ENCODE measurements at places on chromosomes 12 and 14.

DNA sequence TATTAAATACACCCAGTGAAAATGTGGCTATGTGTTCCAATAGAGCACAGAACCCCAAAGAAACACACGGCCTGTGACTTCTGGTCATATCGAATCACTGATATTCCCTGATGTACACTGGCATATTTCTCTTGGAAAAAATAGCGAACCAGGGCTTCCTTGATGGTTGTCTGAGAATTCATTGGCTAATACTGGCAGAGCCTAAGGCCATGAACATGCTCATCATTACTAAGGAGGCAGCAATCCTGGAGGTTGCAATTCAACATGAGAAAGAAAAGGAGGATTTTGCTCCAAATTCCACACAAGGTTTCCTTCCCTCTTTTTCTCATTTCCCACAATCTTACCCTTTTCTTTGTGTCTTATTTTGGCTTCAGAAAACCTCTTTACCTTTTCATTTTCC is 212.9 kb upstream of the HMGA2 start:
- DNase-seq = no peak

- no peak for DNase-seq
Measured at GRCh38 chr12:13133886-13134285, 30.4 kb upstream of the GSG1 start.

DNA sequence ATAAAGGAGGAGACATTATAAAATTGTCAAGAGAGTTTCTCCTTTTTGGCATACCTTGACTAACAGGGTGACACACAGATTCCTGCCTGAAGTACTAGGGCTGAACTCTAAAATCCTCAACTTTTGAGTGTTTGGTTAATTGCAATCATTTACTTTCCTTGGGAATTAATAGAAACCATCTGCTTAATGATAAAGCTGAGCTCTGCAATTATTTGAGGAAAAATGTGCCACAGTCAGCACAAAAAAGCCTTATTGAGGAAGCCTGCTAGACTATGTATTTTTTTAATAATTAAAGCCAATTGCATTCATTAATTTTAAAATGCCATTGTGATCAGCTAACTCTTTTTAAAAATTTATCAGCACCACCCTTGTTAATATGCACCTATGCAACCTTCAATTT is 38.7 kb downstream of the PRICKLE1 start:
- no peak for DNase-seq

GRCh38 chr12:108218921-108219320 is 89.8 kb downstream of the WSCD2 start:
- no peak for DNase-seq

DNA sequence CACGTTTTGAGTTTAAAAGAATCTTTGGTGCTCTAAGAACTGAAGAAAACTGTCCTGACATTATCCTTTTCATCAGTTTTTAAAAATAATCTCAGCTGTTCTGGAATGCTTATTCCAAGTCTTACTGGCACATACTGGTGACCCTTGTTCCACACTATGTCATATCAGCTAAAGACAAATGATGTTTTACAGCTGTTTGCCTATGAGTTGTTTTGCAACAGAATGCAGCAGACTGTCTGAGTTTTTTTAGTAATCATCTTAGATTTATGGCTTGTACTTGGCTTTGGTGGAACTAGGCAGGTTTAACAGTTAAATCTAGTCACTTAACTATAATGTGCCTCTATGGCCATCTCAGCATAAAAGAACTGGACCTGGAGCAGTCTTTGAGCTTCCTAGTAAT is 91.6 kb upstream of the GRIN2B start:
- no peak for DNase-seq
